ENCODE measurements at places on chromosomes 13 and 19. TPM values are rescaled to one million over a fixed set of nuclear protein-coding genes. Genes with fewer than 3 reads are reported as not detected.

CFAP97D2 gene
- not detected for total RNA-seq

PLIN4 gene
- not detected for total RNA-seq

DNA sequence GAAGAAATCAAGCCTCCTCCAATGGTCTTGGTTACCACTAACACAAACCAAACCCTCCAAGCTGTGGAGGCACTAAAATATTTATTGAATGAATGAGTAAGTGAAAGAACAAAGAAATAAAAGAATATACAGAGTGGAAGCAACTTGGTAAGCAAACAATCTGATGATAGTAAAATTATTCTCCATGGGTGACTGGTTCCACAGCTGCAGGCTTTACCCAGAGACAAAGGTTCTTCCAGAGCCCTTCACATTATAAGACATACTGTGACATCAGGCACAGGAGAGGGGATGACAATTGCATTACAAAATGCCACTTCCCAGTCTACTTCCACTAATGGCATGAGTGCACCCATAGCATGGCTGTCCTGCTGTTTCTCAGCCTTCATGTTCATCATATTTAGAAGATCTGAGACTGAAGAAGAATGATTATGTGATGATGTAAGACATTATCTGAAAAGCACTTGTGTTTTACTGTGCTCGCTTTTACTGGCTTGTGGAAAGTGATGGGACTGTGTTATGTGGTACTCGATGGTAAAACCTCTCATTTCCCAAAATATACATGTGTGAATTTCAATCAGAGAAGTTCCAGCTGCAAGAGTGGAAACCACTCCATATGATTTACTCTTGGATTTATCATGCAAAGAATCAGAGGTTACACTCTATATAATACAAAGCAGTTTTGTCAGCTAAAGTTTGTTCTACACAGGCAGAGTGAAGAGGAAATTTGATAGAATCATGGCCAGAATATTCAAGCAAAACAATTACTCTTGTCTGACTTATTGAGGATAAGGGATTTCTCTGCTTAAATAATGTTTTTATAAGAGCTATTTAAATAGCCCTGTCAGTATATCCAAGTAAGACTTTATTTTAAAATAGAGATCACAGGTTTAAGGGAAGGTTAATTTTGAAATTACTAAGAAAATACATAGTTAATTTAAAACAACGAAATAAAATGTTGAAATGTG lies 220.2 kb upstream of the NBEA start:
- H3K27ac ChIP-seq, result no peak overlapping the region
- no peaks in the 10 kb centered on the region for H3K4me1 ChIP-seq
- no peak for DNase-seq
- no peaks in the 10 kb centered on the region for H3K36me3 ChIP-seq
- H3K27me3 ChIP-seq, result no peaks in the 10 kb centered on the region
- H3K4me3 ChIP-seq, result no peak overlapping the region

GRCh38 chr13:41465898-41466320 lies 8.6 kb downstream of the RGCC start:
- no peak for DNase-seq
- H3K4me3 ChIP-seq, result peak overlapping the region; percentile 82
- H3K4me1 ChIP-seq, result peaks cover 90% of the 10 kb centered on the region
- peak overlapping the region; percentile 98 for H3K27ac ChIP-seq
- H3K27me3 ChIP-seq, result no peaks in the 10 kb centered on the region

DNA sequence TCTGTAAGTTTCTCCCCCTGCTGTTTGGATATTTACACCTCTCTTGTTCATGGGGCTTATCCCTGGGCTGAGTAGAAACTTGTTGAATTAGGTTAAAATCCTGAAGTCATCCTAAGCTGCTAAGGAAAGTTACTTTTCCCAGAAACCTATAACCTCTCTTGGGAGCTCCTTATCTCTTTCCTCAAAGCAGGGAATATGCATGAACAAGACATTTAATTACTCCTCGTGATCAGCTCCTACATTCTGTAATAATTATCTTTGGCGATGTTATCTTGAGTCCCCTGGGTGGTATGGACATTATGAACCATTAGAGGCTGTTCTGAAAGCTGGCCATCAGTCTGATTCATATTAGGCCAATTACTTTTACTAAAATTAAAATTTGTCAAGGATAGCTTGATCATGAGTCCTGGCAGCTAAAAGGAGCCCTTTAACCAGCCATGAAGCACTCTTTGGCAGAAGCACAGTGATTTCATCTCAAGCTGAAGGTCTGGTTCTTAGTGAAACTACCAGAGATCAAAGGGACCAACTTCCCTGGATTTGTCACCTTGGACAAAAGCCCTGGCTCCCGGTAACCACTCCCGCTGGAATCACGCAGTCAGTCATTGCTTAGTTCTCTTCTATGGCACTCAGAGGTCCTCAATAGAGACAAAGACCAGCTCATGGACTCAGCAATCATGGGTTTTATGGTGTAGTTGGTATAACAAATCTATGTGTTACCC lies 811.8 kb downstream of the UQCRFS1 start:
- H3K4me3 ChIP-seq, result no peak overlapping the region
- no peaks in the 10 kb centered on the region for H3K36me3 ChIP-seq
- no peaks in the 10 kb centered on the region for H3K4me1 ChIP-seq
- peaks cover 4% of the 10 kb centered on the region for H3K27me3 ChIP-seq

DNA sequence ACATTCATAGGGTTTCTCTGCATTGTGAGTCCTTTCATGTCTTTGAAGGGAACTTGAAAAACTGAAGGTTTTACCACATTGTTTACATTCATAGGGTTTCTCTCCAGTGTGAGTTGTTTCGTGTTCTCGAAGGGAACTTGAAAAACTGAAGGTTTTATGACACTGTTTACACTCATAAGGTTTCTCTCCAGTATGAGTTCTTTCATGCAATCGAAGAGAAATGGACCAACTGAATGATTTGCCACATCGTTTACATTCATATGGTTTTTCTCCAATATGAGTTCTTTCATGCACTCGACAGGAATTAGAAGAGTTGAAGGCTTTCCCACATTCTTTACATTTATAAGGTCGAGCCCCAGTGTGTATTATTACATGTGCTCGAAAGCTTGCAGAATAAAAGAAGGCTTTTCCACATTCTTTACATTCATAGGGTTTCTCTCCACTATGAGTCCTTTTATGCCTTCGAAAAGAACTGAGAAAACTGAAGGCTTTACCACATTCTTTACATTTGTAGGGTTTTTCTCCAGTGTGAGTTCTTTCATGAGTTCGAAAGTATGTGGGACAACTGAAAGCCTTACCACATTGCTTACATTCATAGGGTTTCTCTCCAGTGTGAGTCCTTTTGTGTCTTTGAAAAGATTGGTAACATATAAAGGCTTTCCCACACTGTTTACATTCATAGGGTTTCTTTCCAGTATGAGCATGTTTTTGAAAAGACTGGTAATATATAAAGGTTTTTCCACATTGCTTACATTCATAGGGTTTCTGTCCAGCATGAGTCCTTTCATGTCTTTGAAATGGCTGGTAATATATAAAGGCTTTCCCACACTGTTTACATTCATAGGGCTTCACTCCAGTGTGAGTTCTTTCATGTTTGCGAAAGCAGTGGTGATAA lies 20.7 kb downstream of the ZNF14 start:
- DNase-seq, result no peak
- H3K27ac ChIP-seq, result no peak overlapping the region
- H3K36me3 ChIP-seq, result peaks cover 86% of the 10 kb centered on the region
- H3K27me3 ChIP-seq, result no peaks in the 10 kb centered on the region

DNA sequence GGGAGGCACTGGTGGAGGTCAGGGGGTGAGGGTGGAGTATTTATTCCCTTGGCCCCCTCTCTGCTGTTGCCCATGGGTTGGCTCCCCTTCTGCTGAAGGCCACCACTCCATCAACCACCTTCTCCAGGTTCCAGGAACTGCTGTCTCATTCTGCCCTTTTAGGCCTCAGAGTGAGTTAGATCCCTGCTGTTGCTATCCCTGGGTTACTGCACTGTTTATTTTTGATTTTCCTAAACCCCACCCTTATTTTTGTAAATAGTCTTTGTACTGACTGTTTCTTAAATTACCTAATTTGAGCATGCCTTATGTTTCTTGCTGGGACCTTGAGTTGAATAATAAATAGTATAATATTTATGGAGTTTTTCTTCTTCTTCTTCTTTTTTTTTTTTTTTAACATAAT lies 132.8 kb downstream of the RGCC start:
- H3K27ac ChIP-seq, result no peak overlapping the region
- H3K27me3 ChIP-seq, result no peaks in the 10 kb centered on the region
- no peak overlapping the region for H3K4me3 ChIP-seq
- peaks cover 11% of the 10 kb centered on the region for H3K4me1 ChIP-seq
- no peak for DNase-seq

GRCh38 chr19:43765109-43765876 lies 10.5 kb upstream of the SMG9 start:
- no peaks in the 10 kb centered on the region for H3K27me3 ChIP-seq
- H3K4me3 ChIP-seq, result peak overlapping the region; percentile 47
- H3K4me1 ChIP-seq, result peaks cover 71% of the 10 kb centered on the region
- peaks cover 64% of the 10 kb centered on the region for H3K36me3 ChIP-seq
- peak; percentile 92 for DNase-seq
